ENCODE measurements at places on chromosomes 13 and 19.

GRCh38 chr13:109577191-109577700 is 209.1 kb downstream of the IRS2 start:
- DNase-seq: no peak

DNA sequence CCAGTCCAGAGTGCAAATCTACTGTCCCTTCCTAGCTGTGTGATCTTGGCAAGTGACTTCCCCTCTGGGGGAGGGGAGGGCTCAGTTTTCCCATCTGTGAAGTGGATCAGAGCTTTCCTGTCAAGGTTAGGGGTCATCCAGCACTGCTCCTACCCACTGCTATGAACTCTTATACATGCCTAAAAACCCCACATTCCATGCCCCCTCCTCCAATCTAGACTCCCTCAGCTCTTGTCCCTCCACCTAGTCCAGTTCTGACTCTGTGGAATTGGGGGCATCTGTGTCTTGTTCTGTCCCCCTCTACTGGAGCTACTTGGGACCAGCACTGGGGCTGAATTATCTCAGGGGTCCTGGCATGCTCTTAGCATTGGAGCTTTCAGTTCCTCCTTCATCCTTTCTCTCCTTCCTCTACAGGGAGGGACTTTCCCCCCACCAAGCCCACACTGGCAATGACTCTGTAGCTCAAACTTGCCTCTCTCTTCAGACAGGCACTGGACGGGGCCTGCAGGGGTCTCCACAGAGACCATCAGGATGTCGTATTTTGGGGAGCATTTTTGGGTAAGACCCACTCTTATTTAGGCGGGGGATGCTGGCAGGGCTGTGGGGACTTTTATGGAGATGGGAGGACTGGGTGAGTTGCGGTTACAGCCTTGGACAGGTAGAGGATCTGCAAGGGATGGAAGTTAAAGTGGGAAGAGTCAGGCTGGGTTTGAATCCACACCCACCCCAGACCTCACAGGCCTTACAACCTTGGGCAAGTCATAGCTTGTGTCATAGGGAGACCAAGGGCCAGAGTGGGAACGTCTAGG is 3.6 kb downstream of the FCHO1 start:
- no peak for DNase-seq

- no peak for DNase-seq
These were observed 128.3 kb downstream of the KLF5 start for GRCh38 chr13:73187106-73187505.

DNA sequence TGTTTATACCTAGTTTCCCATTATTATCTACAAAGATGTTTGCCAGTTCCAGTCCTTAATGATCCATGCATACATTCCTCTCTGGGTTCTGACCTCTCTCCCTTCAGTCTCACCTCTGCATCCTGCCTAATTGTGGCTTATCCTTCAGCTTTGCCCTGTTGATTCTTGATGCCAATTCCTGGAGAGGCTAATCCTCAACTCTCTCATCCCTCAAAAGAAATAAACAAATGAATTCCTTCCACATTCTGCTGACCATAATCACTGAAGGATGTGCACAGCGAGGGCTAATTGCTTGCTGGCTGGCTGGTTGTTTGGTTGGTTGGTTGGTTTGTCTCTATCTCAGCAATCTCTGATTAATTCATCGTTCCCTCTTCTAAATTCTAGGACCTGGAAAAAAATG is 113.8 kb downstream of the IRS2 start:
- DNase-seq: no peak

DNA sequence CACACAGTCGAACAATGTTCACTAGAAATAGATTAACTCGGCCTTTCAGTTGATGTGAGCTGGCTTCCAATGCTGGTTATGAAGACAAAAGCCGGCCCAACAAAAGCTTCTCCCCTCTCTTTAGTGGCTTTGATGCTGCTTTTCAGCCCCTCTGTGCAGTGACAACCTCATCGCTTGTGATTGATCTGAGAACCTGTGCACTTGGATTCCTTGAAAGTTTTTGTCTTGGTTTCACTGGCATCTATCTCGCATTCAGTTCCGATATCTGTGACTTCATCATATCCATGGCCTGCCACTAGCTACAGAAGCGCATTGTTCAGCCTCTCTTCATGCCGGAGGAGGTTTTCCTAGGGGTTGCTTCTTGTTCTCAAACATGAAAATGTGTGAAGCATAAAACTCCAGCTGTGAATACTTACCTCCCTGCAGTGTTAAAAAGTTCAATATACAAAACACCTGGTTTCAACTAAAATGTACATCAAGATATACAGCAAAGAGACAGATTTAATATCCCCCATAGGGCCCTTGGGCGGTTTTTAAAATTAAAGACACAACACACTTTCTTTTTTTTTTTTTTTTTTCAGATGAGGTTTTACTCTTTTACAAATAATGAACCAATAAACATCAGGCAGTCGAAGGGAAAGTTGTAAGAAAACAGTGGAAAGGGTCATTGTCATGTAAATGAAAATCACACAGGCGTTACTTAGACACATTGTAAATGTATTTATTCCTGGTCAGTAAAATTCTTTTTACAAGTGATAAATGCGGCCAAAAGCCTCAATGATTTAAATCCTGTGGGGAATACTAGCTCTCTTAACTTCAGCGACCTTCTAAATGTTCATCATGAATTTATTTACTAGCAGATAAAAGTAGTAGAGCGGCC is 1252.8 kb downstream of the EFNB2 start:
- DNase-seq: no peak

DNA sequence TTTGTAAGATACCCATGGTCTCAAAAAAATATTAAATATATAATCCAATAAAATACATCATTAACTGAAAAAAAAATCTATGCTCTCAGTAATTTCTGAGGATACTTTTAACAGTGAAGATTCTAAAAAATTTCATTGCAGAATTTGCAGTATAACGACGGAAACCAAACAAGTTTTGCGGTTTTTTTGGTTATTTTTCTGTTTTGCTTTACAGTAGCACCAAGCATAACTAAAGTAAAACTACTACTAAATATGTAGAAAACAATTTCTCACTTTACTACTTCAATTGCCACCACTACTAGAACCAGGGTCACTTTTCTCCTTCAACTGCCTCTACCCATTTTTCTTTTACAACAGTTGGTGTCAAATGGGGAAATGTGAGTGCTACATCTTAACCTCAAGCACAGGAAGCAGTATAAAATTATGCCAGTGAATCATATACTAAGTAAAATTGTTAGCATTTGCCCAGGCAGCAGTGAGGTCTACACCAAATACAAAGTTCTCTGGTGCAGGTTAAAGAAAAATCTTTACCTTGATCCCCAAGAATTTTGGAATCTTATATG is 24.1 kb downstream of the MICU2 start:
- DNase-seq: no peak

GRCh38 chr19:17244618-17245534 is 843 bp downstream of the NR2F6 start:
- DNase-seq: no peak

- DNase-seq: no peak
These were observed 42.5 kb downstream of the ARHGEF18 start for GRCh38 chr19:7391218-7391670.

DNA sequence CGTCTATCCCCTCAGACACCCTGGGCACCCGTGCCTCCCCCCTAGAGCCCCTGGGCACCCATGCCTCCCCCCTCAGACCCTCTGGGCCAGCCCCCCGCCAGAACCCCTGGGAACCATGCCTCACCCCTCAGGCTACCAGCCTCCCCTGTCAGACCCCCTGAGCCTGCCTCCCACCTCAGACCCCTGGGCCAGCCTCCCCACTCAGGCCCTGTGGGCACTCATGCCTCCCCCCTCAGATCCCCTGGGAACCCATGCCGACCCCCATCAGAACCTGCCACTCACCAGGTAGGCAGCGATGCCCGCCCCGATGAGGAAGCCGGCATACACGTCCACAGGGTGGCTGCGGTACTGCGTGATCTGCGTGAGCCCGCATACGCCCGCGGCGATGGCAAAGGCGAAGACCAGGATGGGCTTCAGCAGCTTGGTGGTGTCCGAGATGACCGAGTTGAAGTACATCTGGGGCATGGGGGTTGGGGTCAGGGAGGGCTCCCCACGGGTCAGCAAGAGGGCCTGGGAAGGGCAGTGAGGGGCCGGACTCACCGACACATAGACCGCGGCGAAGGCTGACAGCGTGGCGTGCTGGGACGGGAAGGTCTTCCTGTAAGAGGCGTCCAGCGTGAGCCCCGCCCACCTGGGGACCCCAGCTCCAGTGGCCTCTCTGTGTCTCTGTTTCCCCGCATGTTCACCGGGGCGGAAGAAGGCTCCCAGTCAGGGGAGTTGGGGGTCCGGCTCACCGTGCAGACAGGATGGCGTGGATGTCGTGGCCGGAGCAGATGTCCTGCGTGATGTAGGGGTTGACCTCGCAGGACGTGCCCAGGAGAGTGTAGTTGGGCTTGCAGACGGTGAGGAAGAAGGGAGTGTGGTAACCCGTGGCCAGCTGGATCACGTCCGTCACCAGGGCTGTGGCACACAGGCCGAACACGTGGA is 7.3 kb downstream of the PLPPR3 start:
- DNase-seq: no peak

DNA sequence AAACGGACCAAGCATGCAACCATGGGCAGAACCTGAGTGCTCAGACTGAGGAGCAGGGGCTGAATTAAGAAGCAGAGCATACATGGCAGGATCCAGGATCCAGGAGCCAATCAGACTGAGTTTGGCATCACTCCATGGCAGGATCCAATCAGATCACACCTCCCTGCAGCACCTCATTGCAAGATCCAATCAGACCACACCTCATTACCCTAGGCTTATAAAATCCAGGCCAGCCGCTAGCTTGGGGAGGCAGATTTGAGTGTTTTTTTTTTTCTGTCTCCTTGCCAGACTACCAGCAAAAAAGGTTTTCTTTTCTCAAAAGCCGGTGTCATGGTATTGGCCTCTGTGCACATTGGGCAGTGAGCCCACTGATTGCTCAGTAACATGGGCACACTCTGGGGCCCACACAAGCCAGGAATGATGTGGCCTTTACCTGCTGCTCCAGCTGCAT is 127.9 kb upstream of the GJB6 start:
- DNase-seq: no peak

- DNase-seq: no peak
These were observed 97.0 kb downstream of the ABCC4 start for GRCh38 chr13:95204231-95204765.

DNA sequence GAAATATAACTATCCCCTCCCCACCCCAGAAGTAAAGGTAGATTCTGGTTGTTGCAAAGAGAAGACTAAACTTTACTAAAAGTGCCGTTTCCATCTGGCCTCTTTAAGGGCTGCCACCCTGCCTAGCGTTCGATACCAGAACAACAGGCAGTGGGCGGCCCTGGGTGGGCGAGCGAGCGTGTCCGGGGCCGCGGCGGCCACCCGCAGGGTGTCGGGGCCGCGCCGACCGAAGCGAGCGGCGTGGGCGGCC is 2.6 kb downstream of the FGF9 start:
- DNase-seq: no peak

DNA sequence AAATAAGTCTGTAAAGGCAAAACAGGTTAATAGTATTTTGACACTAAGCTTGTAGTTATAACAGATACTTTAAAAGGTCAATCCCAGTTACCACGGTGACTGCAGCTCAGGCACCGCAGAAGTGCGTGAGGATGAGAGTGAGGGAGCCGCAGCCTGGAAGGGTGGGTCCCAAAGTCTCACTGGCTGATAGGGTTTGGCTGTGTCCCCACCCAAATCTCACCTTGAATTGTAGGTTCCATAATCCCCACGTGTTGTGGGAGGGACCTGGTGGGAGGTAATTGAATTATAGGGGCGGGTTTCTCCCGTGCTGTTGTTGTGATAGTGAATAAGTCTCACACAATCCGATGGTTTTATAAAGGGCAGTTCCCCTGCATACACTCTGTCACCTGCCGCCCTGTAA is 40.0 kb upstream of the GAS6 start:
- DNase-seq: no peak

- no peak for DNase-seq
These were observed 41.0 kb downstream of the AKAP11 start for GRCh38 chr13:42312817-42313431.

GRCh38 chr13:76329866-76330580 is 556.2 kb downstream of the KCTD12 start:
- no peak for DNase-seq

All from stimulated activated CD4-positive, alpha-beta T cell treated with anti-CD3 and anti-CD28 coated beads, TNF-alpha, amount 100 ng/mL, for 4 hours (primary cell).